Gastroesophageal sphincter (tissue), 4 donors: ENCODE measurements at places on chromosomes 2 and 18.

DNA sequence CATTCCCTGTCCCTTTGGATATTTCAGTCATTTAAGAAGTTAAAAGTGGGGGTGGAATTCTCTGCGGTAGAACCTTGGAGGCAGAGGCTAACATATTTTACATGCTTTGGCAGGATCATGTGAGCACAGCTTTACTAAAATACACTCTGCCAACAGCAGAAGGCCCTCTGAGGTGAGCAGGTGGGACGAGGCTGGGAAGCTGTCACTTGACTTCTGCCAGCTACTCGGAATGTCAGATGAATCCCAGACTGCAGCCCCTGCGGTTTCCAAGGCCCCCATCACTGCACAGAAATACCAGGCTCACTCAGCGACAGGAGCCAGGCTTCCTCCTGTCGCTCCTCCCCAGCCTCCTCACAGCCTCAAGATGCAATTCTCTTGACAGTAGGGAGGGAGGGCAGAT is 220.9 kb upstream of the REV1 start:
- ATAC-seq = peak; percentile 32

DNA sequence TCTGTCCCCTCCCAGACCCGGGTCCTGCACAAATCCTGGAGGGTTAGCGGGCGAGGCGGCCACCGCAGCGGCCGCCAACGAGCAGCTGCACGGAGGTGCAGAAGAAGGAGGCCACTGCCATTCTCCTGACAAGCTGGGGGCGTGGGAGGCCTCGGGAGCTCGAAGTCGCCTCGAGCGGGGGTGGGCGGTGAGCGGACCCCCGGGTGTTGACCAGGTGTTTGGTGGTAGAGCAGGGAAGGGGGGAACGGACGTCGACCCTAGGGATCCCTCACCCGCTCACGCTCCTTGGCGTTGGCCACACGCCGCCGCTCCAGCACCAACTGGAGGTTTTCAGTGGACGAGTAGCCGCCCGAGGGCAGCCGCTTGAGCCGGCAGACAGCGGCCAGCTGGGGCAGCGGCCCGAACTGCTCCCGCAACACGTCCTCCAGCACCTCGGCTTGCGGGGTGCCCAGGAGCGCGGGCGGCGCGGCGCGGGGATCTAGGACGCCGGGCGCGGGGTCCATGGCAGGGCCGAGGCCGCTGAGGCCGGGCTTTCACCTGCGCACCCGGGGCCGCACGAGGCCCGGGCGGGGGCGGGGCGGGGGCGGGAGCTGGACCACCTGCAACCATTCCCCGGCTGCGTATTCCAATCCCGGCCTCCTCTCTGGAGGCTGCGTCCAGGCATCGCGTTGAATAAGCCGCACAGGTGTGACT is at the start of gene FIGLA:
Gene FIGLA, minus strand, starts transcription at position 508 of the 693 bp plus-strand sequence. Its CDS starts 5 bp downstream, at position 503.
- ATAC-seq = no peak

GRCh38 chr2:42930025-42930581 is 137.7 kb upstream of the HAAO start:
- ATAC-seq = no peak

GRCh38 chr2:128756365-128756717 is 437.7 kb upstream of the HS6ST1 start:
- ATAC-seq = no peak

- ATAC-seq = peak; percentile 42
Observed at GRCh38 chr2:62461707-62462106, 44.3 kb downstream of the TMEM17 start.

- ATAC-seq = no peak
Observed at GRCh38 chr18:74480149-74480651, 16.0 kb upstream of the CNDP2 start.

DNA sequence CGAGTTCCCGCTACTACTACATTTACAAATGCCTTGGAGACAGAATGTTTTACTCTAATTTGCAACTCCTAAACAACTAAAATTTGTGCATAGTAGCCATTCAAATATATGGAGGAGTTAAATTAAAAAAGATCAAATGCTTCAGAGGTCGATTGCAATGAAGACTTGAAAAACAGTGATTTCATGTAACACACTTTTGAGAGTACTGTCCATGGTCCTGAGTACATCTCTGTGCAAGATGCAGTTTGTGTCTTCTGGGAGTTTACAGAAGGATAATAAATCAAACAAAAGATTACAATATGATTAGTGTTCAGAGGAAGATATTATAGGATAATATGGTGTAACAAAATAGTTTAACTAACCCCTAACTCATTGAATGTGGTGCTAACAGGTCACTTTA is 894.7 kb downstream of the TMEM182 start:
- no peak for ATAC-seq

- no peak for ATAC-seq
Observed at GRCh38 chr18:51196118-51196810, 1.2 kb downstream of the MEX3C start.

GRCh38 chr18:24160086-24160485 is 21.2 kb downstream of the CABYR start:
- no peak for ATAC-seq

- no peak for ATAC-seq
Observed at GRCh38 chr18:22213333-22213973, 44.1 kb downstream of the GATA6 start.

- no peak for ATAC-seq
Observed at GRCh38 chr2:107932488-107932887, 53.8 kb upstream of the SLC5A7 start.

- no peak for ATAC-seq
Observed at GRCh38 chr2:69061525-69061924, 48.5 kb downstream of the ANTXR1 start.

DNA sequence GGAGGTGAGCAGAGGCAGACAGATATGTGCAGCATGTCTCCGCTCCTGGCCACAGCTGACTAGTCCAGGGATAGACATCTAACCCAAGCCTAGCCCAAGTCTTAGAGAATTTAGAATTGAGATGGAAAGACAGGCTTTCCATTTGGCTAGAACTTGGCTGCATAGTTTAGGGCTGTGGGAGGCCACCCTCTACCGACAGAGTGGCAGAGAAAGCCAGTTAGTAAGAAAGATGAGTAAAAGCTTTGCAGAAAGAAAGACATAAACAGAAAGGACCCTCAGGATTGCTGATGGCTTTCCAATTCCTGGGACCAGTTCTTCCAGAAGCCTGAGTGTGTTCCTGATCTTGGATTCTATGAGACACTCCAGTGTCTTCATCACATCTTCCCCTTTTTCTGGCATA is 62.1 kb downstream of the DYM start:
- no peak for ATAC-seq

DNA sequence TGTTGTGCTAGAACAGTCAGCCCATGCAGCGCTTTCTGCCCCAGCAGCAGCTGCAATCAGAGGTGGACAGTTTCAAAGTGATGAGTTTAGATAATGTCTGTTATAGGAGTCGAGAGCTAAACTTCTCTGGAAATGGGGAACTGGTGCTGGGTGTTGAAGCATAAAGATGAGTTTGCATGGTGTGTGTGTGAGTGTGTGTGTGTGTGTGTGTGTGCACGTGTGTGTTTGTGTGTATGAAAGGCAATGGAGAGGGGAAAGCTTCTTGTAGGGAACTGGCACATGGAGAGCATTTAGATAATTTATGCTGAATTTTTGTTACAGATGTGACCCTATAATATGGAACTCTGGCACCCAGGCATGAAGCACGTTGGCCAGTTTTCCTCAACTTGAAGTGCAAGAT is 22.7 kb downstream of the ICOS start:
- no peak for ATAC-seq

- no peak for ATAC-seq
Observed at GRCh38 chr18:10140461-10141282, 226.9 kb downstream of the VAPA start.

DNA sequence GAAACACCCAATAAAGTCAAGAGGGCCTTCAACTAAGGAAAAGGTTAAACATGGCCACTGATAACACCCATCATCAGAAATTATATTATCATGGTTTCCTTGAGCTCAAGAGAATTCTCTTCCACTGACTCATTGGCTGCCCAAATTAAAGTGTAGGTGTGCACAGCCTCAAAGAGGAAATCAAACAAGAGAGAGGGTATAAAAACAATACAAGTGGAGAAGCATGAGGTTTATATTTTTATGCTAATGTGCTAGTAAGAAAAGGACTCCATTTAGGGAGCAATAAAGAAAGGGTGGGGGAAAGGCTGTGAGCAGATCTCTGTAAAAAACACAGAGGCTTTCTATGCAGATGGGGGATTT is 168.8 kb upstream of the VRK2 start:
- no peak for ATAC-seq

GRCh38 chr2:152594022-152594766 is 123.1 kb downstream of the PRPF40A start:
- ATAC-seq = peak; percentile 69

DNA sequence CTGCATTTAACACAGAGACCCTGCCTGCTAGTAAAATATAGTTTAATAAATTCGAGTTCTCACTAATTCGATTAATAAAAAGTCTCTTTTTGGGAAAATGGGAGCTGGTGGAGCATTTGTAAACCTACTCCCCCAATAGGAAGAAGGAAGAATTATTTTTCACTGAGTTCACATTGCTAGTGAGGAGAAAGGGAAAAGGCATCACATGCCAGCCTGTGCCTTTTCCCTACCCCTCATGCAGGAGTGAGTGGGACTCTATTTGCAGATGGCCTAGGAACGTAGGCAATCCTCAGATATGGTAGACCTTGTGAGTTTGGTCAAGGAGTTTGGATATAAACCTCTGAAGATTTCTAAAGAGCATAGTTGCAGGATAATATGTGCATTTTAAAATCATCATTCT is 218.4 kb upstream of the TRIB2 start:
- no peak for ATAC-seq

- no peak for ATAC-seq
Observed at GRCh38 chr18:68847219-68847837, 49.4 kb downstream of the CCDC102B start.

GRCh38 chr2:2527148-2527547 is 196.1 kb upstream of the MYT1L start:
- ATAC-seq = no peak

GRCh38 chr18:49073437-49073836 is 122.7 kb upstream of the SMAD7 start:
- no peak for ATAC-seq

DNA sequence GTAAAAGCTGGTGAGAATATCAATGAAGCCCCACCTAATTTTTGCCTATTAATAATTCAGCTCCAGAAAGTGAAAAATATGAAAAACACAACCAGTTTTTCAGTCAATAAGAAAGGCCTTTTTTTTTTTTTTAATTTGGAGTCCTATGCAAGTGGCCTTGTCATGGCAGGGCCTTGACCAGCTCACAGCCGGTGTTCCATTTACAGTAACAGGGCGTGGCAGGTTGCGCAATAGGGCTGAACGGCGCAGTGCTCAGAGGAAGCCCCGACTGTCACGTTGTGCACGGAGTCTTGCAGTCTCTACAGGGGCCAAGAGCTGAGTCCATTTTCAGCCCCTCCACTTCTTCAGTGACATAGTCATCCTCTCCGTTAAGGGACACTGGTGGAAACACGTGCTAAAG is 184.1 kb upstream of the FN1 start:
- no peak for ATAC-seq

DNA sequence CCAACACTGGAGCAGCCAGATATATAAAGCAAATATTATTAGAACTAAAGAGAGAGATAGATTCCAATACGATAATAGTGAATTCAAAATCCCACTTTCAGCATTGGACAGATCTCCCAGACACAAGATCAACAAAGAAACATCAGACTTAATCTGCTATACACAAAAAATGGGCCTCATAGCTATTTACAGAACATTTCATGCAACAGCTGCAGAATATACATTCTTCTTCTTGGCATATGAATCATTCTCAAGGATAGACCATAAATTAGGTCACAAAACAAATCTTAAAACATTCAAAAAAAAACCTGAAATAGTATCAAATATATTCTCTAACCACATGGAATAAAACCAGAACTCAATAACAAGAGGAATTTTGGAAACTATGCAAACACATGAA is 23.8 kb upstream of the BAZ2B start:
- ATAC-seq = no peak

DNA sequence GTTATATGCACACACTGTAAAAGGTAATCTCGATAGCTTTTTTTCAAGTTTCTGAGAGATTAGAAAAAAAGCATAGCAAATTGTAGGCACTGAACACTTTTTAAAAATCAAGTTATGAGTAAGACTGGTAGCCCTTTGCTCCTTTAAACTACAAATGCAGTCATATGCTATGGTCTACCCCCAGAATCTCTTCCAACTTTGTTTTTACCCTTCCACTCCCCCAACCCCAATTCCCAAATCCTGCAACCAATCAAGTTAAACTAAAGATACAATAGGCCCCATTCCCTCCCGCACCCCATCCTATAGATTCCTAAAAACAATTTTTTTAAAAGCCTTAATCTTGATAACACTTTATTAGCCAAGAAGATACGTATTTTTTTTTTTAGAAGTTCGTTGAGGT is 752 bp upstream of the BAZ2B start:
- no peak for ATAC-seq

- ATAC-seq = no peak
Observed at GRCh38 chr2:232798187-232798586, 21.8 kb upstream of the KCNJ13 start.

DNA sequence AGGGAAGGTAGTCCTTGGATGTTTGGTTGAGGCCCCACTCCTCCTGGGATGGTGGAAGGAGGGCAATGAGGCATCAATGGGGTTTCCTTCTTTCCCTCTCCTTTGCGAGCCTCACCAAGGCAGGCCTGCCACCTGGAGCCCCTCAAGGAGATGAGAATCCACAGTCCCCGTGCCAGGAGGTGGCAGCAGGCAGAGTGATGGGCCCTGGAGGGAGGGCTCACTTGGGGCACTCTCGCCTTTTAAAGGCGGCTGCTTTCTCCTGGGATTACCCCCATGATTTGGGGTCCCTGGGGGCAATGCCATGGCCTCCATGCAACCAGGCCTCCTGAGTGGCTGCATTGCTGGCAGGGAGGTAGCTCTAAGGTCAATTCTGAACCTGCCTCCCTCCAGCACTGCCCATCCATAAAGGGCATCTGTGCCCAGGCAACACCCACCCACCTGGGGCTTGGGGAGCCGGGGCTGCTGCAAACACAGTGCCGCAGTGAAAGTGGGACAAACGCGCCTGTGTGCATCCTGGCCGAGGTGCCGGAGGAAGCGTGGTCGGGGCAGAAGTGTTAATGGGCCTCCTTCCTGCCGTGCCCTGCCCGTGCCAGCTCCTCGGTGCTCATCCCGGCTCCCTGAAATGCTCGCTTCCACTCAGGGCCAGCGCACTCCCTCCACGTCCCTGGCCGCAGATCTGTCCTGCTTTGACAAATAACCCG is 55.9 kb downstream of the ZFP36L2 start:
- ATAC-seq = no peak

- no peak for ATAC-seq
Observed at GRCh38 chr2:49490710-49491109, 336.4 kb upstream of the FSHR start.

DNA sequence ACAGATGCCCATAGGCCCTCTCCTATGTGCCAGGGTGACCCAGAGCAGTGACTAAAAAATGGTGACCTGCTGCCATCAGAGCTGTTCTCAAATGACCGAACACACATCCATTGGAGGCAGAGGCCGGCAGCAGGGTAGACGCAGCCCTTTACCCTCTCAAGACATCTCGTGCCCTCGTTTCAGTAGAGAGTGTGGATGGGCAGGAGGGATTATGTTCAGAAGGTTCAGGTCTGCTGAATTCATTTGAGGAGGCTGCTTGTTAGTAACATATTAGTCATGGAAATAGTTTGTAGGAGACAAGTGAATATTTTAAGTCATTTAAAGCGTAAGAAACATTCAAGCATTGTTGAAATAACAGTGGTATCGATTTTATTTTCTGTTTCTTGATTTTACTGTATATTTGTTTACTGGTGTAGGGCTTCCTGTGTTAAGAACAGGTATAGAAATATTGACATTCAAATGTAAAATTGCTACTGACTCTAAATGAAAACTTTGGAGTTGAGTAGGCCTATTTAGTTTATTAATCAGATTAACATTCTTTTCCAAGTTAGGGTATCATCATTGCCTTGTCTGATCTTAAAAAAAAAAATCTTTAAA is 82.6 kb downstream of the ZNF532 start:
- no peak for ATAC-seq

GRCh38 chr18:74204526-74205152 is 56.3 kb downstream of the TIMM21 start:
- no peak for ATAC-seq
